Stimulated activated CD4-positive, alpha-beta T cell treated with anti-CD3 and anti-CD28 coated beads, Interleukin-12 subunit alpha, Interleukin-12 subunit beta, amount 100 ng/mL, for 24 hours (primary cell): ENCODE measurements at places on chromosomes 2 and 18.

GRCh38 chr18:11316546-11316945, 167.2 kb upstream of the PIEZO2 start:
- DNase-seq, result no peak

GRCh38 chr18:12599966-12600365, 57.9 kb downstream of the SPIRE1 start:
- DNase-seq, result no peak

DNA sequence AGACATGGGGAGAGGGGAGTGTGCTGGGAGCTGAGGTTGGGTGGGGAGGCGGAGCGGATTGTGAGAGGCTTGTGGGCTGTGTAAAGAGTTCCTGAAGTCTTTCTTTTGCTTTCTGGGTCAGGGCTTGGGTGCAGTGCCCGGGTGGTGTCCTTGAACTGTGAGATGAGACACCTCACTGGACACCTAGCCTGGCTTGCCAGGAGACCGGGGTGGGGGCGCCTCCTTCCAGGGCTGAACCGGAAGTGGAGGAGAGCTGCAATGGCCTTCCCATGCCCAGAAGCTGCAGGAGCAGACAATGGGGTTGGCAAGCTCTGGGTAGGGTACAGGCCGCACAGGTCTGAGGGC, 4.3 kb downstream of the TMEM37 start:
- DNase-seq, result no peak

- DNase-seq, result no peak
Measured at GRCh38 chr2:143058851-143059250, 70.4 kb upstream of the ARHGAP15 start.
